Peyer's patch (tissue), 4 donors: ENCODE measurements at places on chromosomes 7 and 10. TPM values are rescaled to one million over a fixed set of nuclear protein-coding genes. Genes with fewer than 3 reads are reported as not detected.

GRCh38 chr7:131221061-131221460, 106.6 kb upstream of the MKLN1 start:
- H3K36me3 ChIP-seq = no peaks in the 10 kb centered on the region
- no peak overlapping the region for H3K27ac ChIP-seq
- no peak for DNase-seq
- H3K27me3 ChIP-seq = no peaks in the 10 kb centered on the region
- no peaks in the 10 kb centered on the region for H3K4me1 ChIP-seq

GRCh38 chr7:134059921-134060320, 67.2 kb upstream of the LRGUK start:
- no peak for DNase-seq
- H3K36me3 ChIP-seq = no peaks in the 10 kb centered on the region
- no peaks in the 10 kb centered on the region for H3K27me3 ChIP-seq
- H3K4me1 ChIP-seq = no peaks in the 10 kb centered on the region

- no peaks in the 10 kb centered on the region for H3K27me3 ChIP-seq
- H3K4me1 ChIP-seq = no peaks in the 10 kb centered on the region
- H3K36me3 ChIP-seq = no peaks in the 10 kb centered on the region
- DNase-seq = no peak
- no peak overlapping the region for H3K27ac ChIP-seq
- H3K4me3 ChIP-seq = no peak overlapping the region
Observed at GRCh38 chr7:80412842-80413241, 99.0 kb downstream of the GNAT3 start.

The GALNT17 gene
- 17.3 TPM for total RNA-seq

DNA sequence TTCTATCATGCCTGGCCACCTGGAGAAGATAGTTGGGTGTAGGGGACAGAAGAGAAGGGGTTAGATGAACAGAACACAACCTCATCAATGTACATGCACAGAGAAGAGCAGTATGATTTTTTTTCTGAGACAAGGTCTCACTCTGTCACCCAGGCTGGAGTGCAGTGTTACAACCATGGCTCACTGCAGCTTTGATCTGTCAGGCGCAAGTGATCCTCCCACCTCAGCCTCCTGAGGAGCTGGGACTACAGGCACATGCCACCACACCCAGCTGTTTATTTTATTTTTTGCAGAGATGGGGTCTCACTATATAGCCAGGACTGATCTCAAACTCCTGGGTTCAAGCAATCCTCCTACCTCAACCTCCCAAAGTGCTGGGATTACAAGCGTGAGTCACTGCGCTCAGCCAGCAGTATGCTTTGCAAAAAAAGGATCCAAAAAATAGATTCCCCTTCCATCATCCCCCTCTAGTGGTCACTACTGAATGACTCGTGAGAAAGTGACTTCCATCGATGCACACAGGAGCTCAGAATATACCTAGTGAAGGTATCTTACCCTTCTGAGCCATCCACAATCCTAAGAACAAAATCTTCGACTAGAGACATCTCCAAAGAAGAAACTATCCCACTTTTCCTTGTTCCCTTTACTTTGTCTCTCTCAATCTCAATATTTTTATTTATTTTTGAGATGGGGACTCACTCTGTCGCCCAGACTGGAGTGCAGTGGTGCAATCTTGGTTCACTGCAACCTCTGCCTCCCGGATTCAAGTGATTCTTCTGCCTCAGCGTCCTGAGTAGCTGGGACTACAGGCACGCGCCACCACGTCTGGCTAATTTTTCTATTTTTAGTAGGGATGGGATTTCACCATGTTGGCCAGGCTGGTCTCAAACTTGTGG, 21.0 kb downstream of the ZCWPW1 start:
- H3K36me3 ChIP-seq = no peaks in the 10 kb centered on the region
- H3K4me1 ChIP-seq = no peaks in the 10 kb centered on the region
- H3K27ac ChIP-seq = no peak overlapping the region
- H3K4me3 ChIP-seq = no peak overlapping the region
- H3K27me3 ChIP-seq = no peaks in the 10 kb centered on the region

GRCh38 chr10:1400101-1401070, 336.9 kb downstream of the ADARB2 start:
- H3K27ac ChIP-seq = no peak overlapping the region
- no peak for DNase-seq
- H3K4me3 ChIP-seq = no peak overlapping the region
- no peaks in the 10 kb centered on the region for H3K4me1 ChIP-seq

- H3K27me3 ChIP-seq = no peaks in the 10 kb centered on the region
- H3K4me1 ChIP-seq = no peaks in the 10 kb centered on the region
- H3K27ac ChIP-seq = no peak overlapping the region
- H3K36me3 ChIP-seq = no peaks in the 10 kb centered on the region
- no peak for DNase-seq
- no peak overlapping the region for H3K4me3 ChIP-seq
Observed at GRCh38 chr10:63591600-63592379, 70.6 kb downstream of the REEP3 start.

The FEZF1 gene
- not detected for total RNA-seq

GRCh38 chr10:30464675-30465074, 30.7 kb downstream of the MAP3K8 start:
- no peak for DNase-seq
- no peak overlapping the region for H3K4me3 ChIP-seq
- H3K36me3 ChIP-seq = no peaks in the 10 kb centered on the region
- peaks cover 12% of the 10 kb centered on the region for H3K4me1 ChIP-seq

GRCh38 chr7:144024213-144024612, 24.1 kb downstream of the OR6B1 start:
- no peak overlapping the region for H3K4me3 ChIP-seq
- H3K36me3 ChIP-seq = no peaks in the 10 kb centered on the region

DNA sequence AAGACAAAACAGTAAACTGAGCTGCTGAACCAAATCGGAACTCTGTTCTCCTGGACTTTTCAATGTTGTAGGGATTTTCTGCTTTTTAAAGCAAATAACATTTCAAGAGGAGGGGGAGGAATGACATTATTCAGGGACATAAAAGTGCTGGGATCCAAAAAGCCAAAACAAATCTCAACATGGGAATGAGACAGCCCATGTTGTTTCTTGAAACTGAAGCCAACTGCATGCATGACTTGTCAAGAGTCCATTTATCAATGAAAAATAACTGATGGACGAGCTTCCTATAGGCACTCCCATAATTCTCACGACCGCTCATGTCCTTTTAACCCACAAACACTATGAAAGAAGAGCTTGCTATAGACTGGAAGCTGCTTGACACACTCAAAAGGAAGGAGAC, 27.8 kb downstream of the FAM53B start:
- H3K27me3 ChIP-seq = no peaks in the 10 kb centered on the region
- no peak for DNase-seq
- H3K4me3 ChIP-seq = no peak overlapping the region

DNA sequence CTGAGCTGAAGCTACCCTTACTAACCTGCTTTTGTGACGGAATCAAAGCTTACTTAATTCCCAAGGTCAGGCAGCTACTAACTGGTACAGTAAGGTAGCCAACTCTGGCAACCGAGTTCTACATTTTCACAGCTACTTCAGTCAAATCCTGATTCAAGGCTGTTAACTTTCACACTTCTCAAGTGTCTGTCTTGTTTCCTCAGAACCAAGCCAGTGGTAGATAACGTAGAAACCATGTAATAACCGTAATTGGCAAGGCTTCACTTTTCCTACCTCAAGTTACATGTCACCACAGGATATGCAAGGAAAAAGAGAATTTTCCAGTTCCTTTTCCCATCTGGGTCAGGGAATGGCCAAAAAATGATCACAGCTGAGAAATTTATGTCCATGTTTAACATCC, 746.7 kb downstream of the NRG3 start:
- H3K4me3 ChIP-seq = no peak overlapping the region
- H3K4me1 ChIP-seq = no peaks in the 10 kb centered on the region
- no peaks in the 10 kb centered on the region for H3K27me3 ChIP-seq
- H3K36me3 ChIP-seq = no peaks in the 10 kb centered on the region
- no peak for DNase-seq

The GPR37 gene
- 0.53 TPM for total RNA-seq

The PLAU gene
- 6.6 TPM for total RNA-seq

- no peaks in the 10 kb centered on the region for H3K27me3 ChIP-seq
- no peak overlapping the region for H3K4me3 ChIP-seq
- no peaks in the 10 kb centered on the region for H3K4me1 ChIP-seq
- H3K36me3 ChIP-seq = no peaks in the 10 kb centered on the region
- H3K27ac ChIP-seq = no peak overlapping the region
- DNase-seq = no peak
Observed at GRCh38 chr10:49379596-49380410, 16.1 kb downstream of the DRGX start.

The AKR1E2 gene
- total RNA-seq = 3.1 TPM

DNA sequence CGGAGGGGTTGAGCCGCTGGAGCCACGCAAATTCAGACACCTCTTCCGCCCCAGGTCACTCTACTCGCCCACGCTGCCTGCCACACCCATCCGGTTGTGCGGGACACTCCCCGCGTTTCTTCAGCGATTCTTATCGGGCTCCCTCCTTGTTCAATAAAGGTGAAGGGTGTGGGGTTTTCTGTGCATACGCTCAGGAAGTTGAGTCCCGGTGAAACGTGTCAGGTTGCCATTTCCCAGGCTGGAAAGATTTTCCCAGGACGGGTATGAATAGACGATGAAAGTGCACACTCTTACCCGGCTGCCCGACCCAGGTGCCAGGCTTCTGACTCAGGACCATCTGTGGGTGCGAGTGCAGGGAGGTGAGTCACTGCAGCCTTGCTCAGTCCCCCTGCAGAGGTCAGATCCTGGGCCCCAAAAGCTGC, 22.0 kb downstream of the KLF6 start:
- H3K36me3 ChIP-seq = no peaks in the 10 kb centered on the region
- no peaks in the 10 kb centered on the region for H3K27me3 ChIP-seq
- H3K4me1 ChIP-seq = peaks cover 7% of the 10 kb centered on the region
- H3K27ac ChIP-seq = no peak overlapping the region
- no peak for DNase-seq
- H3K4me3 ChIP-seq = no peak overlapping the region

The SPDYE5 gene
- not detected for total RNA-seq

DNA sequence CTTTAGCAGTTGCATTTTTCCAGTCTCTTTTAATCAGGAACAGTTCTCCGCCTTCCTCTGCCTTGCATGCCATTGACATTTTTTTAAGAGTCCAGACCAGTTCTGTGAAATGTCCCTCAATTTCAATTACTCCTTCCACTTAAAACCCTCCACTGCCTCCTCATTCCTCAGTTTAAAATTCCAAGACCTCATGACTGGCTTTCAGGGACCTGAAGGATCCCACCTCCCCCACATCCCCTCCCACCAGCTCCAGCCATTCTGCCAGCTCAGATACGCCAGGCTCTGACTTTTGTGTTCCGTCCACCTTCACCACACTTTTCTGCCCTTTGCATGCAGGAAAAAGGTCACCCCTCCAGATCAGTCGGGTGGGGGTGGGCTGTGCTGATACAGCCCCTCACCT, 8.7 kb downstream of the TNRC18 start:
- H3K4me1 ChIP-seq = peaks cover 22% of the 10 kb centered on the region
- no peak overlapping the region for H3K27ac ChIP-seq
- no peaks in the 10 kb centered on the region for H3K27me3 ChIP-seq
- no peak overlapping the region for H3K4me3 ChIP-seq
- H3K36me3 ChIP-seq = no peaks in the 10 kb centered on the region

The HOXA9 gene
- total RNA-seq = 36.1 TPM

- no peaks in the 10 kb centered on the region for H3K27me3 ChIP-seq
- no peaks in the 10 kb centered on the region for H3K4me1 ChIP-seq
- no peak overlapping the region for H3K4me3 ChIP-seq
- no peaks in the 10 kb centered on the region for H3K36me3 ChIP-seq
Observed at GRCh38 chr7:130435311-130435854, 5.4 kb downstream of the CEP41 start.

DNA sequence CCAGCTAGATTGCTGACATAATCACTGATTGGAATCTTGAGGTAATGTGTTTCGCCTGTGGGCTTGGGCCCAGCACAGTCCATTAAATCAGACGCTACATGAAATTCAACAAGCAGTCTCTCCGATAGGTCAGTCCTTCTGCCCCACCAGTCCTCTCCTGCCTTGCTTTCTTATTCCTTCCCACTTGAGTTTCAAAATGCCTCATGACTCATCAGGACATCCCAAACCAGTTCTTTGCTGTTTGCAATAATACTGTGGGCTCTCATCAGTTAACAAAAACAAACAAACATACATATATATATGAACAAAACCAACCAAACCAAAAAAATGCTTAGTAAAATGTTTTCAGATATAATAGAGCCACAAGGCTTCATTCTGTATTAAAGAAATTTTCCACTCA, 599.0 kb downstream of the SORCS1 start:
- H3K27me3 ChIP-seq = no peaks in the 10 kb centered on the region
- no peaks in the 10 kb centered on the region for H3K36me3 ChIP-seq
- H3K4me1 ChIP-seq = no peaks in the 10 kb centered on the region
- no peak overlapping the region for H3K4me3 ChIP-seq
- no peak for DNase-seq

DNA sequence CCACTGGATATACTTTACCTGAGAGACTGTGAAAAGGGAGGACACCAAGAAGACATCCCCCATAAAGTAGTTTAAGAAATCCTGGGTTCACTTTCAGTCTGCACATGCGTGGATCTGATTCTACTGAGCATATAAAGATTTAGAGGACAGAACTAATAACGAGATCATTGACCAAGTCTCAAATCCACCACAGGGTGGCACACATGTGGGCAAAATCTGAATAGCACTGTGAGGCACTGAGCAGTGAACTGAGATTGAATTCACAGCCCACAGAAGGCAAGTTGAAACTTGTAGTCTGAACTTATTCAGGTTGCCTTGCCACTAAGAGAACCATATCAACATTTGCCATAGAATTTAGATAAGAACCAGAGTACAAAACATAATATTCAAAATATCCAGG, 818.6 kb downstream of the GRID1 start:
- DNase-seq = no peak
- H3K27me3 ChIP-seq = no peaks in the 10 kb centered on the region
- H3K4me3 ChIP-seq = no peak overlapping the region
- no peak overlapping the region for H3K27ac ChIP-seq

The SPDYE1 gene
- total RNA-seq = not detected

The CYP3A4 gene
- 585 TPM for total RNA-seq

The MYL10 gene
- total RNA-seq = not detected

The SORBS1 gene
- total RNA-seq = 34.3 TPM

DNA sequence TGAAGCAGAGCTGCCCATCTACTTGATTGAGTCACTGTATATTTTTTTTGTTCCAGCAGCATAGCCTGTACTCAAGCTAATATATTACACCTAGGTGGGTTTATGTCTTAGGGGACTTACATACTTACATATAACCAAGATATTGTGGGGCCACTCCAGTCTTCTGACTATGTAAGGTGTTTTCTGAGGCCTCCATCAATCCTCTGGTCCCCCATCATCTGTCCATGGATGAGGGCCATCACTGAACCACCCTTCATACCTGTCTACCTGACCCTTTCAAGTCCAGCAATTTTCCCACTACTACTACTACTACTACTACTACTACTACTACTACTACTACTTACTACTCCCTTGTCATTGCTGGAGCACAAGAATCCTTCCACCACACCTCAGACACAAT, 3.2 kb upstream of the FAM241B start:
- no peaks in the 10 kb centered on the region for H3K27me3 ChIP-seq
- no peaks in the 10 kb centered on the region for H3K36me3 ChIP-seq
- H3K4me3 ChIP-seq = no peak overlapping the region
- H3K4me1 ChIP-seq = no peaks in the 10 kb centered on the region
- H3K27ac ChIP-seq = no peak overlapping the region
